ENCODE measurements at places on chromosomes 4 and X.

- DNase-seq, result no peak
These were observed 79.0 kb downstream of the GPR82 start for GRCh38 chrX:41802958-41803357.

- DNase-seq, result no peak
These were observed 52.2 kb downstream of the HTRA3 start for GRCh38 chr4:8321771-8322170.

DNA sequence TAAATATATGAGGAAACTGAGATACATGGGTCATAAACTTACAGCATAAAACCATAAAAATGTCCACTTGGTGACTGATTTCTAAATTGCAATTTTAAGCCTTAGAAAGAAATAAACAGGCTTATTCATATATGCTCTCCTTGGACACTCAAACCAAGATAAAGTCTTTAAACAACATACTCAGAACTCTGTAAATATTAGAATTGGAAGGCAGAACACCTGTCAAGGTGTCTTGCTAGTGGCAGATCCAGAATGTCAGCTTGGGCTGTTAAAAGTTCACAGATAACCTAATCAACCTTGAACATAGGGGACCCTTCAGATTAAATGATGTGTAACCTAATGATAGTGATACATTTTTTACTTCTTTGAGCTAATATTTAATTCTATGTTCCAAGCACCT is 208.1 kb upstream of the ARSJ start:
- no peak for DNase-seq

DNA sequence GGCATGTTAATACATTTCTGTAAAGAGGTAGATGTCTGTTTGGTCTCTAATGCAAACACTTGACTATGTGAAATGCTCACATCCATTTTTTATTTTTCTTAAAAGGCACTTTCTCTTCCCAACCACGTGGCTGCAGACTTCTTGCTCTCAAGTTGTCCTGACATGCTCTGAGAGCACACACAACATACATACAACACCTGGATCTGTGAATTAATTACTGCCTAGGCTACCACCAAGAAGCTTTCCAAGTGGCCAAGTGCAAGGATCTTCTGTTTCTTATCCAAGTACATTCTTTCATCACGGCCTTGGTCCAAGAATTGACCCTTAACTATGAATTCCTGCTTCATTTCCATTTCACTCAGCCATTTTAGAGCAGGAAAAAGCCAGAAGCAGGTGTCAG is 110.8 kb downstream of the SPRY1 start:
- no peak for DNase-seq

DNA sequence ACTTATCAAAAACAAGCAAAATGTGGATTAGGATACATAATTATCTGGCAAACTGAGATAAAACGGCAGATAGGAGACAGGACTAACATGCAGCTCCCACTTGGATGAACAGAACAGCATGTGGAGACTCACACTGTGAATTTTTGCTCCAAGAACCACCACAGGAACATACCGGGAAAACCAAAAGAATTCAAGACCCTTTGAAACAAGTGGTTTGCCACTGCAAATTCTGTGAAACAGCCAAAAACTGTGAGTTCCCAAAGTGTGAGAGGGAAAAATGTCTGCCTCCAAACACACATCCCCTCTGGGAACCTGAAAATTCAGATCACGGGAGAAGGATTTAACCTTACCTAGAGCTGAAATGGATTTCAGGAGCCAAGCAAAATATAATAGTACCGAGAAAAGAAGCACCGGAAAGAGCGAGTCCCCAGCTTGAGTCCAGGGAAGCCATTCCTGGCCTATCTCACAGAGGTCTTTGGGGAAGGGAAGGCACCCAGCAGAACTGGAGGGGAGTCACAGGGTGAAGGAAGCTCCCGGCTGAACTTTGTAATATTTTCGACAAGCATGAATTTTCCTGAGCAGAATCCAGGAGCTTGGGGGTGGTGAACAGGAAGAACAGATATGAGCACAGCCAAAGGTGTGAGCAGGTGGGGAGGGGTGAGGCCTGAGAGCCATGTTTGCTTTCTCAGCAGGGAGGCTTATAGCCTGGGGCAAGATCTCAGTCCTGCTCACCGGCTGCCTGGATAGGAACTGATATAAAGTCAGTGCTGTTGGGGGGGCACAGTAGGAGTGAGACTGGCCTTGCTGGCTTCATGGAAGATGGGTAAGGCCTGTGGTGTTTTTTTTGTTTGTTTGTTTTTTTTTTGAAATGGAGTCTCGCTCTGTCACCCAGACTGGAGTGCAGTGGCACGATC is 23.9 kb downstream of the MANBA start:
- DNase-seq, result no peak

DNA sequence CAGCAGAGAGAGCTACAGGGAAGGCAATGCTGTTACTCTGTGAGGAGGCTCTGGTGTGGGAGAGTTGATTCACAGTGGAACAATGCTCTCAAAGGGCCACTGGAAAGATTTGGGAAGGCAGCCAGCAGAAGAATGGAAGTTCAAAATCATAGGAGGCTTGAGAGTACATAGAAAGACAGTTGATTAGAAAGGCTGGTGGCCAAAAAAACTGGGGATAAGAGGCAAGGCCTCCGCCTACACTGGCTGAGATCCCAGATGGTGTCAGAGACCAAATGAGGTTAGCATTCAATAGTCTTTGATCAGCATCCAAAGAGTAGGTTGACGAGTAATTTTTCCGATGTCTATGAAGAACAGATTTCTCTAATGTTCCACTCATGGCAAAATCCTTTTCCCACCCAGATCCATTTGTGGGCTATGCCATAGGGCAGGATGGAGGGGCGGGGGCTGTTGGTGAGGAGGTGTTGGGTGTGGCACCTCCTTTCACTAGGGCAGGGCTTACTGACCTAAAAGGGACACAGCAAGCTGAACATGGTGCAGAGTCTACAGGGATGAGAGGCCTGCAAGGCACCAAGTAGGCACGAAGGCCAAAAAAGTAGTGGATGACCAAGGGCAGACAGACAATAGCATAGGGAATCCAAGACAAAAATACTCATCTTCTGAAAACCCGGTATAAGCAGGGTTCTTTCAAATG is 15.1 kb downstream of the TEC start:
- DNase-seq, result no peak

DNA sequence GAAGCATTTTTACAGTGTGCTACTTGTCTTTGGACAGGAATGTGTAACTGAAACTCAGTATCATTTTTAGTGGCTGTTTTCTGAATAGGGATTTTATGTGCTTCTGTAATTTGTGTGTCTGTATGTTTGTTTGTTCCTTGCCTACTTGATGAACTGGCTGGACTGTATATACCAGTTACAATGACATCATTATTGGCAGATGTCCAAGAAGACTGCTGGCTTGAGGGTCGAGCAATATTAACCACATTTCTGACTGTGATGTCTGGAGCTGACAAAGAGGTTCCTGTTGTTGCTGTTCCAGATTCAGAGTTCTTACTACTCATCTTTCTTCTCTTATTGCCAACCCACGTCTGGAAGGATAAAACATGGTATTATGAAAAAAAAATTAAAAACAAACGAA is 33.0 kb downstream of the HDX start:
- no peak for DNase-seq

- no peak for DNase-seq
These were observed 186.5 kb downstream of the FBXO8 start for GRCh38 chr4:174096999-174097398.

DNA sequence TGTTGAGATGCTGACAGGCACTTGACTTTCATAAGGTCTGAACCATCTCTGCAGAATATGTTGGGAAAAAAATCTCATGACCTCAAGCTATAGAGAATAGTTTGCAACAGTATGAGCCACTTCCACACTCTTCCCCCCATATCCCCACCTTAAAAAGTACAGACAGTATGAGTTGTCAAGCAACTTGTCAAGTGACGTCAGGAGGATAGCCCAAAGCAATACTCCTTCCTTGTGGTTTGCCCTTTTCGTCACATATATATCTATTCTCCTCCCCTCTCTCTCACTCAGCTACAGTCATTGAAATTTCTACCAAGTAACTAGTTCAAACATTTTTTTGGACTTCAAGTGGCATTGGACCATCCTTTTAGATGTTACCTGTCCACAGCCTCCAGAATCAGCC is 67.7 kb downstream of the MCF2 start:
- DNase-seq, result no peak

- no peak for DNase-seq
These were observed 443.6 kb downstream of the GALNTL6 start for GRCh38 chr4:172256820-172257219.

GRCh38 chrX:9440116-9440844 is 24.6 kb upstream of the TBL1X start:
- no peak for DNase-seq

DNA sequence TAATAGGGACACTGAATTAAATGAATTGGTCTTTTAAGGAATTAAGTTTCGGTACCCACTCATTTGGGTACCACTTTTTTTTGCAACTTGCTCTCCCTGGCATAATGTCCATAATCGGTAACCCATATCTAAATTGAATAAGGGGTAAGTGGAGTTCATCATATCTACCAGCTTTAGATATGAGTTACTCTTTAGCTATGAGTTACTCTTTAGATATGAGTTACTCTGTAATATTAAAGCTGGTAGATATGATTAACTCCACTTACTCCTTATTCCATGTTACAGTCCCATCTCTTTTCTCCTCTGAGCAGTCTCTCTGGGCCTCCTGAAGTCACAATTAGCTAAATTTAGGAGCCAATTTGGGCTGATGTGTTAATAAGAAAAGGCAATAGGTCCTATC is 85.7 kb downstream of the TEX13C start:
- no peak for DNase-seq

Measured in CD4-positive, alpha-beta T cell treated with Interleukin-6 at 100 ng/mL for 8 hours (primary cell).